HS-27A (cell line): ENCODE measurements at places on chromosomes 4 and X.

DNA sequence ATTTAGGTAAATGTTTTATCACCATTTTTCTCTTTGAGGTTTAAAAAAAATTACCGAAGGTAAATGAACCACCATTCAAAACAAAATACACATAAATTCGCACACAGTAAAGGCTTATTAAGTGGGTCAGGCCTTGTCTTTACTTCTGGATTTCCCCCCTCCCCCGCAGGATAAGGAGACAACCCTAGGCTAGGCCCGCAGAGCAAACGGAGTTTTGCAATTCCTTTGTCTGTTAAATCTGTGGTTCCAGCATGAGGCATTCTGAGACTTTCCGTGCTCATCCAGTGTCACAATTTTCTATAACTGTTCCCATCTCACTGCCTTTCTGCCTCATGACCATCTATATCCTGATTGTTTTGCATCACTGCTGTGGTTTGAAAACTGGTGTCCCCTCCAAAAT is 307.4 kb downstream of the DCHS2 start:
- DNase-seq, result no peak

DNA sequence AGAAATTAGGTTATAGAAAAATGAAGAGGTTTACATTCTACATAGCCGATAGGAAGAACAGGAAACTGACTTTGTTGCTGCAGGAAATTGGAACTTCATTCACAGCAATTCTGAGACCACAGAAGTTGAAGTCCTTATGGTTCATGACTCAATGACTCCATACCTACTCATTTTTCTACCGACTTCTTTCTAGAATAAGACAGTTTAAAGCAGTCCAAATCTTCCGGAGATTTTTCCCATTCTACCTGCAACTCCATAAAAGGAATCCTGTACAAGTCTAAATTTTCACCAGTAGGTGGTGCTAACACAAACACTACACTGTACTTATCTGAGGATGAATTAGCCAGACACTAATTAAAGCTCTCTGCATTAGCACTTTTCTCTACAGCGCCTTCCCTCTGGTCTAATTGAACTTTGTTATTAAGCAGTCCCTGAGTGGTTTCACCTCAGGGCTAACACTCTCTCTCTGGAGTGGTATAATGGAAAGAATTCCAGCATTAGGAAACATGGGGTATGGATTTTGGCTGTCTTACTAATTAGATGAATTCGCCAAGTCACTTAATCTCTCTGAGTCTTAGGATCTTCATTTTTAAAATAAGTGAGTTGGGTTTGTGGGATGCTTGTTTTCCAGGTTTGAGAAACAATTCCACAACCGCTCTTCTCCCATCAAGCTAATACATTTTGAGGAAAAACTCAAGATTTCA is 167.9 kb downstream of the SMIM20 start:
- DNase-seq, result no peak

GRCh38 chrX:51776851-51777250 is 33.6 kb downstream of the GSPT2 start:
- no peak for DNase-seq

DNA sequence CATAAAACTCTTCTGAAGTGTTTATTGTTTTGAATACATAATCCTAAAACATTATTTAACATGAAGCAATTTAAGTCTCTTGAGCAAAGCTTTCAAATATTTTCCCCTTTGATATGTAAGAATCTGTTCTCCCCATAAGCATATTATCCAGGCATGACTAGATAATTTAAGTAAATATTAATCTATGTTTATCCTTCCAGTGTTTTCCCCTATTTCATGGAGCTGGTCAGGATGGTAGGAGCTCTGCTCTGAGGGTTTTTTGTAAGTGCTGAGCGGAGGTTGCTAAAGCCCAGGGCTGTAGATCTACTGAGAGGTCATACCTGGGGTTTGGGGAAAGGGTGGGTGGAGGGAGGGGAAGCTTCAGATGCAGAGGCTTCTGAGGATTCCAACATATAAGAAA is 258.9 kb upstream of the SFRP2 start:
- no peak for DNase-seq

DNA sequence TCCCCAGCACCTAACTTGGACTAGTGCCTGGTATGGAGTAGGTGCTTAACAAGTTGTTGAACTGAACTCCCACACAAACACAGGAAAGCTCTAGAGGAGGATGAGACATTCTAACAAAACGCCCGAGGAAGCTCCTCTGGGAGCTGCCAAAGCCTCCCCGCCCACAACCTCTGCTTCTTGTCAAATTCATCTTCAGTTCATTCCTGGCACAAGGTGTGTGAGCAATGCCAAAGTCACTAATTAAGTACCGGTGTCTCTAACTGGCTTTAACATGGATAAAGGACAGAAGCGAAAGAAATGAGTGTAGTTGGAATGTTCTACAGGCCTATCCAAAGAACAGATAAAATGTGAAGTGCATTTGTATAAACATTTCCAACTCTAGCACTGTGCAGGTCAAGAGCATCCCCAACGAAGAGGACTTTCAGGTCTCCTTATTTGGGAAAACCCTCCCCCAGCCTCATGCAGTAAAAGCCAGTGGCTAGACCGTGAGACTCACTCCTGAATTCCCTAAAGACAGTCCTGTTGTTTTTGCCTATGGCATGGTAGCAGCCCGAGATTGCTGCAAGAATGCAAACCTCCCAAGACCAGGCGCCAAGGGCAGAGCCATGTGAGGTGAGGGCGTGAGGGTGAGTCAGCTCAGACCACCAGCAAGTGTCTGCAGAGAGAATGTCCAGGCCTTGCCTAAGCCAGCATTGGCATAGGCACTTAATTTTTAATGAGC is 72.2 kb upstream of the KLF3 start:
- DNase-seq, result no peak

DNA sequence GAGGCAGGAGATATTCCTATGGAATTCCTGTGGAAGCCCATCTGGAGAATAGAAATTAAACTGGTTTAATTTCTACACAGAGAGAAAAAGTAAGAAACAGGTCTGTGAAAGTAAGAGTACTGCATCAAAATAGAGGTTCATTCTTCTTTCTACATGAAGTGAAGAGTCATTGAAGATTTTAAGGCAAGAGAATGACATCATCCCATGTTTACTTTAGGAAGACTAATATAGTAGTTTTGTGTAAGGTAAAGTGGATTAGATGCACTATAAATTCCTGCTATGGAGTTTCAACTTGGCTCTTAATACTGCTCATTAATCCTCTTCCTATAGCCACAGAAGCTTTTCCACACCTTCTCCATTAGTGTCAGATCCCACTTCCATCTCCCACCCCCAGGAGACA is 47.6 kb downstream of the CNGA1 start:
- no peak for DNase-seq

DNA sequence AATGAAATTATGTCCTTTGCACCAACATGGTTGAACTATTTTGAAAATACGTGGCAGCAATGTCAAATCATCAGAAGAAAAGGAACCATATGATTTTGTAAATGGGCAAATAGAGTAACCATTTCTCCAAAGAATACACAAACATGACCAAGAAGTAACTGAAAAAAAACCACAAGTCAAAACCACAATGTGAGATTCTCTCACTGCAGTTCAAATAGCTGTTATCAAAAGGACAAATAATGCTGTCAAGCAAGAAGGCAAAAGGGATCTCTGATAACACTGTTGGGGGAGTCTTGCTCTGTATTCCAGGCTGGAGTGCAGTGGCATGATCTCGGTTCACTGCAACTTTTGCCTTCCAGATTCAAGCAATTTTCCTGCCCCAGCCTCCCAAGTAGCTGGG is 280.8 kb upstream of the ZCCHC13 start:
- DNase-seq, result no peak

GRCh38 chr4:182293691-182294255 is 50.6 kb downstream of the TENM3 start:
- DNase-seq, result no peak

- DNase-seq, result no peak
Measured at GRCh38 chr4:78496021-78496643, 55.4 kb upstream of the ANXA3 start.

GRCh38 chr4:71266090-71266794 is 72.6 kb upstream of the SLC4A4 start:
- DNase-seq, result no peak

GRCh38 chr4:67632492-67632891 is 68.5 kb downstream of the UBA6 start:
- no peak for DNase-seq

- DNase-seq, result no peak
Measured at GRCh38 chr4:53816561-53816960, 225.3 kb upstream of the LNX1 start.

DNA sequence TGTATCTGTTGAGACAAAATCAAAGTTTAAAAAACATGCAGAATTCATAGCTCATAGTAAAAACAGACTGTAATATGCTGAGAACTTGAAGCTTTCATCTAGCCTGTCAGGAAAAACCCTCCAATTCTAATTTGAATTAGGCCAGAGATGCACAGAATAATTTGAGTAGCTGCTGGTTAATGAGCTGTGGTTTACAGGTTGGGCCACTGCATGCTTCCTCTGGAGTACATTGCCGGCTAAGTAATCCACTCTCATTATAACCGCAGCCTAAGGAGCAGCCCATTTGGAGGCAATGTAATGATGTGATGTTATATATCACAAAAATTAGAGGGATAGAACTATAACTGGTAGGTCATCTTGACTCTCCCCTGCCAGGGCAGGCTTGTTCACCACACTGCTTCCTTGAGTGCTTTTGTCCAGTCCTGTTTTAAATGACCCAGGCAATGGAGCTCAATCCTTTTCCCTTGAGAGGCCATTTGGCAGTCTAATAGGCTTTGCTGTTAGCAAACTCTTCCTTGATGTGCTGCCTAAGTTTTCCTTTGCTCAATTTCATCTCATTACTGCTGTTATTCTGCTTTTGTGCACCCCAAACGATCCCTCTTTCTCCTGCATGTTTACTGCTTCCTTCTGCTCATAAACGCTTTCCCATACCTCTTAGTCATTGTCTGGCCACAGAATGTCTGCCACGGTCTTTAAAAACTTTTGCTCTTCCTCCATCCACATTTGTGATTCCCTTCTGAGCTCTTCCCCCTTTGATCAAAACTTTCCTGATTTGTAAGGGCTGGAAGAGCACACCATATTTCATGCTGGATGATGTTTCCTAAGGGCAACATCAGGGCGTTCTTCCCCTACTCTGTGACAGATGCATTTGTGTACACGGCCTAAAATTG is 230.9 kb downstream of the C4orf33 start:
- DNase-seq, result no peak

DNA sequence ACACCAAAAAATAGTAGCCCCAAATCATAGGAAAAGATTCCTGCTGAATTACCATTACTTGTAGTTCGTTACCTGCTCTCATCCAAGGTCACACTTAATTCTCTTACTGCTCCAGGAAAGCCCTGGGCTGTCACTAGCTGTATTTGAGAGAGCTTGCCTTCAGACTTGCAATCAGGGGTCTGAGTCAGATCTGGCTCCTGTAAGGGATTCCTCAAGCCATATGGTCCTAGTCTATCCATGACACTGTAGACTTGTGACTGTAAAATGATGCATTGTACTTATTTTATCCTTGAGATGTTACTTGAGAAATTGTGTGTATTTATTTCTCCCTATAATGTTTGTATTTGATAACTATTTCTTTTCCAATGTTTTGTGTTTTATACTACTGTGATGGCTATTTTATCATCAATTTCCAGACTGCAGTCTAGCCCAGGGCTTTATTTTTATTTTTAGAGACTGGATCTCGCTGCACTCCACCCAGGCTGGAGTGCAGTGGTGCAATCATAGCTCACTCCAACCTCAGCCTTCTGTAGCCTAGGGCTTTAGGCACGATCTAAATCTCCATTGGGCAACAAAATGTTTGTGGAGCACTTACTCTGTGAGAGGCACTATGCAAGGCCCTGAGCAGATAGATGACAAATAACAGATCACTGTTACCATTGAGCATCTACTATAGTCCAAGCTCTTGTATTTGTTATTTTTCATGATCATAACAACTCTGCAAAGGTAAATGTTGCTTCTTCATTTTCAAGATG is 24.2 kb downstream of the ERVMER34-1 start:
- no peak for DNase-seq

GRCh38 chrX:23373129-23373804 is 38.6 kb downstream of the PTCHD1 start:
- DNase-seq, result no peak

DNA sequence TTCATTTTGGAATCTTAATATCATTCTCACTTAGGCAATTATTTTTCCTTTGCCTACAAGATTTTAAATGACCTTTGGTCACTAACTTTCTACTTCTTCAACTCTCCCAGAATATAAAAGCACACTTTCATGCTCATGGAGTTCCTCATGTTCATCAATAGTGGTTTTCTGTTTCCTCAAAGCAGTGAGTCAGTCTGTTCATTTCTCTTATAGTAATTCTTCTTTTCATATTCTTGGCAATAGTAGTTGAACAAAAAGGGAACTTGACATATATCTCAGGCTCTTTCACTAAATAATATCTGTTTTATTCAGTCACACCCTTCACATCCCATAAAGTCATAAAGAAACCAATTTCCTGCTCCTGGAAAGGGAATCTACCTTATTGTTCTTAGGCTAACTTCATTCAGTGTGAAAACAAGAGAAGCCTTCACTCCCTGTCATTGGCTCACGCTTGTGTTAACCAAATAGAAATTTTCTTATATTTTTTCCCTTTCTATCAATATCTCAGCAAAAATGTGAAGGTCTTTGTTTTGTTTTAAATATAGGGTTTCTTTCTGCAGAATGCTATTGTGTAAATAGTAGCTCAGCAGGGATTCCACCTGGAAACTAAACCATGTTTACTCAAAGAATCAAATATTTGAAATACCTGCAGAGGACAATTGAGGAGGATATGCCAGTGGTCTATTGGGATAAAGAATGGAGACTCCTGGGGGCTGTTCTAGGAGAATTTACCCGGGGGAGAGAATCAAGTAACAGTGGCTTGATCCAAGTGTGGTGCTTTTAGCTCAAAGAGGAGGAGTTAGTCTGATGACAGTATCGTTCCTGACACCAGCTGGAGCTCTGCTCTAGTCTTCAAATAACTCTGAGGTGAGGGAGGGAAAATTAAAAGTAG is 13.4 kb upstream of the TNIP3 start:
- DNase-seq, result no peak

DNA sequence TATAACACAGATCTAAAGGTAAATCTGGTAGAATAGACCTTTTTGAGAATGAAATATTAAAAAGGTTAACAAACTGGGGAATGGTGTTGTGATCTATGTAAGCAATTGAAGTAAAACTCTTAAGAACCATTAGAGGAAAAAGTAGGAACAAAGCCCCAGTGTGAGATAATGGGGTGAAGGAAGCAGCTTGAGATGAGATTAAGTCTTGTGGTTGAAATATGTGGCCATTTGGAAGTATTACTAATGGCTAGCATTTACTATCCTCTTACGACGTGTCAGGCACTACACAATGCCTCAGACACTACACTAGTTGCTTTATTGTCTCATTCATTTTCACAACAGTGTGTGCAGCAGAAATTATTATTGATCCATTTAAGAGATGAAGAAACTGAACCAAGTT is 25.9 kb upstream of the NDNF start:
- DNase-seq, result no peak
